ENCODE measurements at places on chromosomes 5 and 9.

DNA sequence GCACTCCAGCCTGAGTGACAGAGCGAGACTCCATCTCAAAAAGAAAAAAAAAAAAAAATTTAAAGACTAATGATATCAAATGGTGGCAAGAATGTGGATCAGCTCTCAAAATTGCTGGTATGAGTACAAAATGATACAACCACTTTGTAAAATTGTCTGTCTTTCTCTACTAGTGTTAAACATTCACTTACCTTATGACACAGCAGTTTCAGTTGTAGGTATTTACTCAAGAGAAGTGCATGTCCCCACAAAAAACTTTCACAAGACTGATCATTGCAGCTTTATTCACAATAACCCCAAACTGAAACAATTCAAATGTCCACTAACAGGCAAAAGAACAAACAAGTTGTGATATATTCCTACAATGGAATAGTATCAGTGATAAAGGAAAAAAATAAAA is 14.7 kb upstream of the CETN3 start:
- DNase-seq = no peak

DNA sequence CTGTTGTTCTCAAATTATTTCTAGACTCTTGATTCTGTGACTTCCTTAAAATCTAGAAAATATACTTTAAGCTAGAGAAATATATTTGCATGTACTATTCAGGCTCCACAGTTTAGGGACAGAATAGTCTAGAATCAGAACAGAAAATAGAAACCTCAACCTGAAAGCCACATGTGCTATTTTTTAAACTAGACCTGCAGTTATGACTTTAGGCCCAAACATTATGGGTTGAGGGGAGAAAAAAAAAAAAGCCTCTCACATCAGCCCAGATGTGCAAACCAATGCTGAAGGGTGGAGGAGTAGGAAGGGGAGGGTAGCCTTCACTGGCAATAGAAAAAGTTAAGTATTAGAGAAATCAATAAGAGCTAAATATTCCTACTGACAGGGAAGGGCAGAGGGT is 35.7 kb downstream of the ELL2 start:
- no peak for DNase-seq

DNA sequence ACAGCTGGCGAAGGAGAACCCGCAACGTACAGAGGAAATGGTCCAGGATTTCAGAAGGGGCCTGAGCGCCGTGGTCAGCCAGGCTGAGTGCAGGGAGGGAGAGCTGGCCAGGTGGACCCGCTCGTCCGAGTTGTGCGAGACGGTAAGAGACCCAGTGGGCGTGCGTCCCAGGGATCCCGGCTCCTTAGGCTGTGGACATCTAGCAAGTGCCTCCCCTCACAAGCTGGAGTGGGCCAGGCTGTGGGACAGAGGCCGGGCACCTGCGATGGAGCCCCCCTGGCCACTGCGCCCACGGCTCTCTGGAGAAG is 29.5 kb upstream of the LRRC14B start:
- no peak for DNase-seq

DNA sequence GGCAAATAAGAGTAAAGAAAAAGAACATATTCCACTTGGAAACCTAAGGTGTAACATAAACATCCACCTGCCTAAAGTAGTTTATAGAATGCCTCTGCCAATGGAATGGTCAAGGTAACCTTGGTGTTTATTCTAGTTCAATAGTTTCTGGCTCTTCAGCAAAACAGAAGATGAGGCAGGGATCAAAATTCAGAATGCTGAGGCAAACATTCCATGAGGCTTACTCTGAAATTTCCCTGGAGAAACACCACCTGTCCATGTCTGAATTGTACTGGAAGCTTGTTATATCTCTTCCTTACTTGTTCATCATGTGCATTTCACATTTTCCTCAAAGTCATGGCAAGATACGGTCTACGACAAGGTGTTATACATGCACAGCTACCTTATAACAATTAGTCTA is 1862.4 kb upstream of the ACO1 start:
- no peak for DNase-seq

DNA sequence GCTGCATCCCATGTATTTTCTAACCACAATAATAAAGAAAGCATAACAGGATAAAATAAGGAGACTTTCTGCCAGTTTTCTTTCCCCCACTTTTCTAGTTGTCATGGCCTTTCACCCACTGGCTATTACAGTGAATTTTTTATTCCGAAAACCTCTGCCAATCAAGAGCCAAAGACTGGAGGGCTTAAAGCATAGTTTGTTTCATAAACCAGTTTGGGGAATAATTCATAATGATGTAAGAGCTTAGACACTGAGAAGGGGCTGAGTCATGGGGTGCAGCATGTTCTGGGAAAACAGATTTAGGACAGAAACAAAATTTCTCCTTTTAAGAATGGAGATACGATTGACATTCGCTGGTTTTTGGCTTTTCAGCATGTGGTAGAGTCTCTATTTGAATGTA is 4.4 kb upstream of the GLIPR2 start:
- no peak for DNase-seq

- no peak for DNase-seq
Measured at GRCh38 chr5:168327994-168328393, 36.5 kb downstream of the WWC1 start.

DNA sequence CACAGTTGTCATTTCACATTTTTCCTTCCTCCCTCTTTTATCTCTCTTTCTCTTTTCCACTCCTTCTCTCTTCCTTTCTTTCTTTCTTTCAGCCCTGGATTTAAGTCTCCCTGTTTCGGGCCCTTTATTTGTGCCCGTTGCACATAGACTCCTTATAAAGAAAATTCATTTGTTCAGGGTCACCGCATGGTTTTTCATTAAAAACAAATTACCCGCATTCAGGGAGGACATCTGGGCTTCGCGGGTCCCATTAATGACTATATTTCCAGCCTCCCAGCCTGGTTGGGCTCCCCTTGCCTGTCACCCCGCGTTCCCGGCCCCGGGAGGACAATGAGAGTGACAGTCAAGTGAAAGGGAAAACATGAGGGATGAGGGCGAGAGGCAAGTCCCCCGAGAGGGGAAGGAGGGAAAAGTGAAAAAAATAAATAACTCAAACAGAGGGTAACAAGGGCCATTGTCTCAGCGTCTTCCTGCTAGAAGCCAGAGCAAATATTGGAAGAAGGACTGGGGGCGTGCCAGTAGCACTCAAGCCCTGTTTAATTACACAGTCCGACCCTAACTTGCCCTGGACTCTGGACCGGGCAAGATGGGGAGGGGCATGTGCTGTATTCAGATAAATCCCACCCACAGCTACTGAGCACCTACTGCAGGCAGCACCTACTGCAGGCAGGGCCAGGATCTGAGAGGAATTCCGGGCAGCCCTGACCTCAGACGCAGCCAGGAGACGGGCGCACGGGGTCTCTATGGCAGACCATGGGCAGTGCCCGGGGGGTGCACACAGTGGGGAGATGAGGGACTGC is 166.2 kb downstream of the PAX5 start:
- no peak for DNase-seq

DNA sequence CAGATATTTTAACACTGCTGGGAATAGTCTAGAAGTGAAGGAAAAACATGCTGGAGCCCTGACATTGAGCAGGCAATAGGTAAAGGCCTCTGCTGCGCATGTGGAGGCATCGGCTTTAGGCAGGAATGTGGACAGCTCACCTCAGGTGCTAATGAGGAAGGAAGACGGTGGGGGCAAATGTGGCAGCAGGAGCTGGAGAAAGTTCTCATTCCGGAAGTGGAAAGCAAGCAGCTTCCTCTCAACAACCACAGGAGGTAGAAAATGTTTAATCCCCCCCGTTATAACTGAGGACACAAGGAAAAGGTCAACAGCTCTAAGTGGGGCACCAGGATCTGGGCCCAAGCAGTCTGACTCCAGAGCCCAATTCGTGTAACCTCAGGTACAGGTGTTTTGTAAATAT is 7.6 kb upstream of the RPS14 start:
- DNase-seq = no peak

GRCh38 chr5:119322312-119322947 is 33.4 kb upstream of the TNFAIP8 start:
- no peak for DNase-seq

DNA sequence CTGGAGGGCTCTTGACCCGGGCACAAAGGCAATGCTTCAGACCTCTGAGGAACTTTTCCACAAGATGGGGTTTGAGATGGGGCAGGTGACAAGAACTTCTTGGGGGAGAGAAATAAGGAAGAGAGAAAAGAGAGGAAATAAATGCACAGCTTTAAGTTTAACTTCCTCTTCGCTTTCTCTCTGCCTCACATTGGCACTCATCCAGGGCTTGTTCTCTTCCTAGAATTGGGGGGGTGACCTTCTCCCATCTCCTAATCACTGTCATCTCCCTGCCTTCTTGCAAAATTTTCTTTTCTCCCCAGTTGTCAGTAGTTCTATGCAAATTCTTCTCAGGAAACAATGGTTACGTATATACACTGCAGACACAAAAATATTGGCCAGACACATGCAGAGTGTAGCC is 19.1 kb upstream of the ADCY2 start:
- no peak for DNase-seq

DNA sequence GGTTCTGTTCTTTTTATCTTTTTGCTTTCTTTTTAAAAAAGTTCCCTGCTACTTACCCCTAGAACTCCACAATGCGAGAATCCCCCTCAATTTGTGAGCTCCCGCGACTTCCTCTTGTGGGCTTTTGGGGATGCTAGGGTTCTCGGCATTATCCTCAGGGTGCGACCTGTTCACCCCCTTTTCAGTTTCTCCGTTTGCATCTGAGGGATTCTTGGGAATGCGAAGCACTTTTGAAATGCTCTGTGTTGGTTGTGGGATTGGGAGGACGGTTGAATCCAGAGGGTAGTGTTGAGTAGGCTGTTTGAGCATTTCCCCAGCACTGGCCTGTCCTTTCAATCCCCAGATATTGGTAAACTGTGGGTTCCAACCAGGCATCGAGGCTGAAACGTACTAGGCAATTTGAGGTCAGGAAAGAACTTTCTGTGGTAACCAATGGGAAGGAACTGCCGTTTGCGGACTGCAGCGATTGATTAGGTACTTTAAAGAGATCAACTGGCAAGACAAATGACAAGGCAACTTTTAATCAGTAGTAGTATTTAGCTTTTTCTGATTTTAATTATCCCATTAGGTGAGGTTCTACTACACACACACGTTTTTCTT is 415 bp downstream of the XRCC4 start:
- DNase-seq = no peak

DNA sequence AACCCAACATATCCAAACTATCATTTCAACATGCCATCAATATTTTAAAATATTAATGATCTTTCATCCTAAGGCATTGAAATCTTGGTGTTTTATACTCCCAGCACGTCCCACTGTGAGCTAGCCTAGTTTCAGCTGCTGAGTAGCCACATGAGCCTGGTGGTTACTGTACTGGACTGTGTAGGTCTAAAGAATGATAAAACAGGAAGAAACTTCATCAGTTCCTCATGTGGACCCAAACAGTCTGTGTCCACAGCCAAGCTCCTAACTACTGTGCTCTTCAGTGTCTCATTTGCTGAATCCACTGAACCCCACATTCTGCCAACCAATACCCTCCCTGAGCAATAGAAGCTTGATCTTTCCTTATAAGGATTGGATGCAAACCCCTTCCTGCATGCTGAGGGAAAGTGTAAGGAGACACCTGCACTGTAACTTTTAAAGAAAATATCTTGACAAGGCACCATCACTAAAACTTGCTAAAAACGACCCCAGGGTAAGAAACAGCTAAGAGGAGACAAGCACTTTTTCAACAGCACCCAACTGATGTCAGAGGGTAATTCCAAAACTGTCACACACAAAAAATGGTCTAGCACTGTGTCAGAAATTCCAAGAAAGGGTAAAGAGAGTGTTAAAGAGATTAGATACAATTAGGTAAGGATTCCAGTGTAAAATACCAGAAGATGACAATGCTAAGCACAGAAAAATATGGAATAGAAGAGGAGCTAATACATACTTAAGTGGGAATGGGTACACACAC is 126.9 kb downstream of the SPOCK1 start:
- DNase-seq = no peak

GRCh38 chr5:126961702-126962101 is 68.7 kb downstream of the MARCHF3 start:
- no peak for DNase-seq

GRCh38 chr5:78964889-78965288 is 20.2 kb downstream of the ARSB start:
- no peak for DNase-seq

GRCh38 chr9:112921549-112921948 is 30.9 kb upstream of the SLC46A2 start:
- no peak for DNase-seq

DNA sequence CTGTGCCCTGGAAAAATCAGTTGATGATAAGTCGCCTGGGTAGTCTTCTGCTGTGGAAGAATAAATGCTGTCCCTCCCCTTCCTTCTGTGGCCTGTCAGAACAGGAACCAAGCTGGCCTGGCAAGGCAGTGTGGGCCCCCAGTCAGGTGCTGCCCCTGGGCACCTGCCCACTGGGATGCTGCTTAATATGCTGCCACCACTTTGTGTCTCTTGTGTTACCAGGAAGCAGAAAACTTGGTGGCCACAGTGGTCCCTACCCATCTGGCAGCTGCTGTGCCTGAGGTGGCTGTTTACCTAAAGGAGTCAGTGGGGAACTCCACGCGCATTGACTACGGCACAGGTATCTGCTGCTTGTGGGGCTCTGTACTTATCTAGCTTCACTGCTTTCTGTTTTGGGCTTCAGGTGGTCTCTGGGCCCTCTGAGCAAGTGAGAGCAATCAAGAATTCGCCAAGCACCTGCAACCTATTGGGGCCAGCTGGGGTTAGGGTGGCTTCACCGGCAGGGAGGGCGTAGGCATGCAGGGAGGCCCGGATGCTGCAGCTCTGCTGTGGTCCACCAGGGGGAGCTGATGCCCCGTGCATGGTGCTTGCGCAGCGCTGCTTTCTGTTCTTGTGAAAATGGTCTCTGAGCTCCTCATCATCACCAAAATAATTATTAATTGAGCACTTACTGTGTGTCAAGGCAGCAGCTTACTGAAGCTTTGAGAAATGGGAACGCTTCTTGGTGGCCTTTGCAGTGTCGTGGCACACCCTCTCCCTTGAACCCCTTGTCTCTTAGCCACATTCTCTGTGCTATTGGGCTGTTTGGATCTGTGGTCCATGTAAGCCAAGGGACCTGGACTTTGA is 20.3 kb downstream of the PTPA start:
- DNase-seq = peak; percentile 90

DNA sequence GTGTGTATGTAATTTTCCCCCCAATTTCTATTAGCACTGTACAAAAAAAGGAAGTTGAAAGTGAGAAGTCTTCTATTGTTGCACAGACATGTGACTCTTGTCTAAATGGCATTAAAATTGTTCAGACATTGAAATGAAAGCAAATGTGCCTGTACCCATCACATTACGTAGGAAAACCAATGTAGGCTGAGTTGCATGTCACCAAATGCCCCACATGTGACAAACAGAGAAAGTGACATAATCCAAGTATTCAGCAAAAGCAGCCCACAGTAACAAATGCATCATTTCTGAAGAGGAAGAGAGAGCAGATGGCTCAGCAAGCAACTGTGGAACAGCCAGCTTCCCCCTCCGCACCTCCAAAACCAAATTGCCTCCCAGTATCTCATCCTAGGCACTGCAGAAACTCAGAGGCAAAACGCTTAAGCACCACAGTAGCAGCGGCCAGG is 161.5 kb upstream of the NR4A3 start:
- DNase-seq = no peak

GRCh38 chr9:69762527-69762926 is 2.7 kb upstream of the PTAR1 start:
- no peak for DNase-seq

- no peak for DNase-seq
Measured at GRCh38 chr5:84783003-84783402, 398.3 kb upstream of the EDIL3 start.

All from activated T-cell treated with anti-CD3 and anti-CD28 coated beads, Interleukin-2, amount 50 U/mL, for 48 hours (primary cell).